ENCODE measurements at places on chromosomes 7 and 10. TPM values are rescaled to one million over a fixed set of nuclear protein-coding genes. Genes with fewer than 3 reads are reported as not detected.
A peak's percentile ranks its signal among the peaks of the same experiment; 100 is the strongest.

- no peak for DNase-seq
Measured at GRCh38 chr7:121088870-121089269, 100.4 kb downstream of the CPED1 start.

- DNase-seq, result no peak
Measured at GRCh38 chr7:123789206-123789784, 40.5 kb upstream of the WASL start.

UFSP1 gene
- 6.3 TPM for total RNA-seq

GRCh38 chr7:44309271-44310091 is 15.9 kb downstream of the CAMK2B start:
- DNase-seq, result peak; percentile 71

DNA sequence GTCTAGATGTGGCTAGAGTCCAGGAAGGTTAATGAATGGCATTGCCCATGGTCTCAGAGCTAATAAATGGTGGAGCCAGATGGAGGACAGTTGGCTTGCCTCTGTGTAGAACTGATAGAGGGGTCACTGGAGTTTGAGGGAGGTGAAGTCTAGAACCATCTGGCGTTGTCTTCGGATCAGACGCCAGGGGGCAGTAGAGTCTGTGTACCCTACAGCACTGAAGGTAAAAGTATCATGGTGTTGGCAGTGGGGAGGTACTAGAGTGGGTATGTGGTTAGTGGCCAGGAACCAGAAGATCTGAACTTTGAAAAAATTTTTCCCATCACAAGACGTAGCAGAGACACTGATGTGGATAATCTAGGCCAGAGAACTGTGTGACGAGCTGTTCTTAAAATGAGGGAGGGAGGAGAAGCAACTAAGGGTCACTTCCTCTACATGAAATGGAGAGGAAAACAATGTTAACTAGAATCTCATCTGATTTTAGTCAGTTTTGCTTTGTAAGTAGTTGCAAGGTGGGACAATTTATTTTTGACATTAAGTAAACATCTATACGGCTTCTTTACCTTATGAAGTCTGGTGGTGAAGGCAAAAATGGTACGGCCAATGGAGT is 227.9 kb upstream of the PRSS58 start:
- no peak for DNase-seq
